Caco-2 (cell line): ENCODE measurements at places on chromosomes 1 and 21.

DNA sequence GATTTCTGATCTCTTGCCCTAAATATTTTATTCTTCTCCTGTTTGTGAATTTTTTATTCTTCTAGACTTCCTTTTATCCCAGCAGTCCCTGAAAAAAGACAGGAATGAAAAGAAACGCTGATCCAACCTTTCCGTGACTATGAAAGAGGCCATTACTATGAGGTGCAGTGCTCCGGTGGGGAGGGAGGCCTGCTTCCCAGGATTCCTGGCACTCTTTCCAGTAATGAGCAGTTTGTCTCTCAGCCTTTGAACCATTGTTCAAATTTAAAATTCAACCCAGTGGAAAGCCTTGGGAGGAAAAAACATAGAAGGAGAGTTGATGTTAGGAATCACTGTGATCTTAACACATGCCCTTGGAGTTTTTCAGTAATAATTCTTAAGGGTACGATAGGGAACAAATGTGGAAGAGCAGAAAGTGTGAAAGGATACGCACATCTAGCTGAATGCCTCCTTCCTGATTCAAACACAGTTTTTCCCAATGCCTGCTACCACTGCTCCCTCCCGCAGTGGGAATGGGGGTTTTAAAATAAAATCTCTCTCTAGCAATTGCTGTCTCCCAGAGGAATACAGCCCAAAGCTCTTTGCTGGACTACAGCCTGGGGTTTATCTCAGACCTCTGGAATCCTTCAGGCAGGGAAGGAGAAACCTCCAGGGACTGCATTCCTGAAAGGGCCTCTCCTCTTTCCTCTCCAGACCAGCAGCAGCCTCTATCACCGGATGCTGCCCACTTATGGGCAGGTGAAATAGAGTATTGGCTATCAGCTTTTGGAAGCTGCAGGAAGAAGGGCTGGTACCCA lies 6.1 kb downstream of the IER5 start:
- no peak for DNase-seq
- H3K36me3 ChIP-seq = no peaks in the 10 kb centered on the region
- H3K4me3 ChIP-seq = no peak overlapping the region
- H3K4me1 ChIP-seq = peaks cover 53% of the 10 kb centered on the region

- H3K36me3 ChIP-seq = no peaks in the 10 kb centered on the region
- DNase-seq = no peak
- peaks cover 37% of the 10 kb centered on the region for H3K4me1 ChIP-seq
Measured at GRCh38 chr21:43716376-43717165, 2.4 kb upstream of the PDXK start.

DNA sequence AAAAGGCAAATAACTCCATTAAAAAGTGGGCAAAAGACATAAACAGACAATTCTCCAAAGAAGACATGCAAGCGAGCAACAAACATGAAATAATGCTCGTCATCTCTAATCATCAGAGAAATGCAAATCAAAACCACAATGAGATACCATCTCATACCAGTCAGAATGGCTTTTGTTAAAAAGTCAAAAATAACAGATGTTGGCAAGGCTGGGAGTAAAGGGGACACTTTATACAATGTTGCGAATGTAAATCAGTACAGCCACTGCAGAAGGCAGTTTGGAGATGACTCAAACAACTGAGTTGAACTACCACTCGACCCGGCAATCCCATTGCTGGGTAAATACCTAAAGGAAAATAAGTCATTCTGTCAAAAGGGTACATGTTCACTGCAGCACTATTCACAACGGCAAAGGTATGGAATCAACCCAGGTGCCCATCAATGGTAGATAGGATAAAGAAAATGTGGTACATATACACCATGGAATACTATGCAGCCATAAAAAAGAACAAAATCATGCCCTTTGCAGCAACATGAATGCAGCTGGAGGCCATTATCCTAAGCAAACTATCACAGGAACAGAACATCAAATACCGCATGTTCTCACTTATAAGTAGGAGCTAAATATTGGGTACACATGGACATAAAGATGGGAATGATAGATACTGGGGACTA lies 25.9 kb downstream of the TSPAN2 start:
- H3K4me1 ChIP-seq = peaks cover 7% of the 10 kb centered on the region
- no peaks in the 10 kb centered on the region for H3K27me3 ChIP-seq
- H3K27ac ChIP-seq = no peak overlapping the region
- H3K4me3 ChIP-seq = no peak overlapping the region
- DNase-seq = no peak

DNA sequence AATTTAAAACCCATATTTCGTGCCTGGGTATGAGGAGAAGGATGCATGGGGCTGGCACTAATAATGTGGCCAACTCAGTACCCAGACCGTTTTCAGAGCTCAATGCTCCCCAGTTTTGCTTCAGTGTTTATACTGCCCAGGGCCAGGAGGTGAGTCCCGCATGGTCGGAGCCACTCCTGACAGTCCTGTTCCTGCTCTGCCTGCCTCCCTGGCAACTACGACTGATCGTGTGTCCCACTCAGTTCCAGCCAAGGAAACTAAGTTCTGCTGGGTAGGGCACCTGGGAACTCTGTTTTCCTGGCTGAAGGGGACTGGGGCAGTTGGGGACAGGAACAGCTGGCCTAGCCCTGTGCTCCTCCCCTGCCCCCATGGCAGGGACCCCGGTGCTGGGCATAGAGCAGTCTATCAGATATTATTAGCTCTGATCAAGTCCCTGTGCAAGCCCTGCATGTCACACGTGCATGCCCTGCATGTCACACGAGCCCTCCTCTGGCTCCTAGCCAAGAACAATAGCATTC lies 19.2 kb downstream of the S100A7 start:
- H3K27ac ChIP-seq = no peak overlapping the region
- peaks cover 2% of the 10 kb centered on the region; the same call in 1 of the 2 replicates for H3K27me3 ChIP-seq
- no peak overlapping the region for H3K4me3 ChIP-seq
- H3K36me3 ChIP-seq = no peaks in the 10 kb centered on the region

DNA sequence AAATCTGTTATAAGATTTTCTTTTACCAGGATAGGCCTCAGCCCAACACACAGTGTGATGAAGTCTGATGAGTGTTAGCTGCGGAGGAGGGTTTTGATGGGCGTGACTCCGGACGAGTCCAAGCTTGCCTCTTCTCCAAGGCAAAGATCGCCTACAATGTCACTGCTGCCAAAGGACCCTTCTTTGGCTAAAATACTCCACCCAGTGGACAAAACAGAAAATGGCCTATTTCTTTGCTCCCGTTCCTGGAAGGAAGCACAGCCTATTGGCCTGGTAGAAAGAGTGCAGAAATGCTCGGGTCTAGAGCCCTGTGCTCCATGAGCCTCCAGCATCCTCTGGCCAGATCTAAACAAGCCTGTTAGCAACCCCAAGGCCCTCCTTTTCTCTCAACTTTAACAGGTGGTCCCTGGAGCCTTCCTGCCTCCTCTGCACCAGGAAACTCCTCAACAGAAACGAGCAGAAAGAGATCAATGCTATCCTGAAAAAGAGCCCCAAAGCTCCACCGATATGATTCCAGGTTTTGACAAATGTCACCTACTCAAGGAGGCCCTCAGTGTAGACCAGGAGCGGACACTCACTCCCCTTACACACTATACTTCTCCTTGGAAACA lies 3.4 kb upstream of the CASQ2 start:
- H3K36me3 ChIP-seq = no peaks in the 10 kb centered on the region
- H3K4me1 ChIP-seq = peaks cover 6% of the 10 kb centered on the region; the same call in 1 of the 2 replicates
- H3K4me3 ChIP-seq = no peak overlapping the region
- peak; percentile 75 for DNase-seq
- no peaks in the 10 kb centered on the region for H3K27me3 ChIP-seq
- H3K27ac ChIP-seq = no peak overlapping the region

- no peak overlapping the region for H3K27ac ChIP-seq
- no peaks in the 10 kb centered on the region for H3K4me1 ChIP-seq
- no peaks in the 10 kb centered on the region for H3K36me3 ChIP-seq
Measured at GRCh38 chr1:167499664-167500101, 18.6 kb downstream of the CD247 start.

DNA sequence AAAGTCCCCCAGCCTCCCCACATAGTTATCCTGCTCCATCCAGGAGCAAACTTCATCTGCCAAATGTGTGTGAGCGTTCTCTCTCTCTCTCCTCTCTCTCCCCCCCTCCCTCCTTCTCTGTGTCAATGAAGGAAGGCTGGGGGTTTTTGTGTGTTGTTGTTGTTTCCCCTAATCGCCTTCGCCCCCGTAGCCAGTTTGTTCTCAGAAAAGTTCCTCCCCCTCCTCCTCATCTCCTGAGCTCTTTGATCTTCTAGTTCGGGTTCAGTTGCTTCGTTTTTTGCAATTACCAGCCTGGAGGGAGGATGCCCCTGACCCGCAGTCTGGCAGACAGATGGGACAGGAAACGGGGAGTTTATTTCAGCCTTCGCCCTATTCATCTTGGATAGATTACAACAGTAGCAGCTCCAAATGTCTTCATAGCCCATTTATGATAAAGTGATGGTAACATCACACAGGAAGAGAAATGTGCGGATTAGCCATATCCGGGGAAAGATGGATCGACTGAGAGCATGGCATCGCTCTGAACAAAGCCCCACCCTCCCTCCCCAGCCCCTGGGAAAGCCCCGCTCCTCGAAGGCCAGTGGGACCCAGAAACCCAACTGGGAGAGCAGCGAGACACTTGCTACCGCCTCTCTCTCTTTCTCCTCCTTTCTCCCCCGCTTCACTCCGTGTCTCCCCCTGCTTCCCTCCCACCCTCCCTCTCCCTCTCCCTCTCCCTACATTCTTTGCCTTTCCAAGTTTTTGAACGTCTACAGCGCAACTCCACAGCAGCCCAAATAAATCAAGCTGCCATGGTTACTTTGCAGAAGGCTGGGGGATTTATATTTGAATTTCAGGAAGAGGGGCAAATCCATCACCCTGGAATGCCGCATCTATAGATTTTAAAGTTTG lies 139.7 kb upstream of the ARHGEF16 start:
- DNase-seq = no peak
- peak overlapping the region; percentile 79 for H3K27ac ChIP-seq
- no peaks in the 10 kb centered on the region; the same call in 1 of the 2 replicates for H3K36me3 ChIP-seq
- H3K4me3 ChIP-seq = no peak overlapping the region
- H3K4me1 ChIP-seq = peaks cover 34% of the 10 kb centered on the region

- H3K4me3 ChIP-seq = no peak overlapping the region
- H3K27ac ChIP-seq = no peak overlapping the region
- H3K27me3 ChIP-seq = no peaks in the 10 kb centered on the region
- no peaks in the 10 kb centered on the region for H3K4me1 ChIP-seq
- H3K36me3 ChIP-seq = no peaks in the 10 kb centered on the region
Measured at GRCh38 chr1:69836971-69837636, 269.4 kb downstream of the LRRC7 start.

DNA sequence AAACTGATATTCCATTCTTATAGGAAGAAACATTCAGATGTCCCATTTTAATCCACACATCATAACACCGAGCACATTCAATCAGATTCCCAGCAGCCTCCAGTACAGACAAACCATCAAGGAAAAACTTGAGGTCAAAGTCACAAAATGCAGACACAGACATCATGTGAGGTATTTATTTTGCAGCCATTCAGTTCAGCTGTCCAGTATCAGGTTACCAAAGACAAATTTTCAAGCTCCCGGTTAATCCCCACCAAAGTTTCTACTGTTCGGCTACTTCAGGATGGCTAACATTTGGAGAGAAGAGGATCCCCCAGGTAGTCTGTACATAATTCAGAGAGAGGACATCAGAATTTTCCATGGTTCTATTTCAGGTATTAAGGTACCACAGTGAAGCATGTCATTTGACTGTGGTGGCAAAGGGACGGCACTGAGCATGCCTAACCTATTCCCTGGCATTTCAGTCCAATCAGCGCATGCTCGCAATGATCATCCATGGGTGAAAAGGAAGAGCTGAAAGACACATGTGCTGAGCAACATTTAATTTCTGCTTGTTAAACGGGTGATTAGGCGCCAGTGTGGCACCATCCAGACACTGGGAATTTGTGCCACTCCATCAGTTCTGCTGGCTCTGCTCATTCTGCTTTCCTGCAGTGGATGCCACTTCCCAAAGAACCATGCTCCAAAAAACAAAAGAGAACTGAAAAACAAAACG lies 13.6 kb upstream of the NDC1 start:
- DNase-seq = no peak
- no peak overlapping the region for H3K4me3 ChIP-seq
- no peaks in the 10 kb centered on the region for H3K36me3 ChIP-seq
- H3K27me3 ChIP-seq = no peaks in the 10 kb centered on the region
- no peaks in the 10 kb centered on the region for H3K4me1 ChIP-seq

DNA sequence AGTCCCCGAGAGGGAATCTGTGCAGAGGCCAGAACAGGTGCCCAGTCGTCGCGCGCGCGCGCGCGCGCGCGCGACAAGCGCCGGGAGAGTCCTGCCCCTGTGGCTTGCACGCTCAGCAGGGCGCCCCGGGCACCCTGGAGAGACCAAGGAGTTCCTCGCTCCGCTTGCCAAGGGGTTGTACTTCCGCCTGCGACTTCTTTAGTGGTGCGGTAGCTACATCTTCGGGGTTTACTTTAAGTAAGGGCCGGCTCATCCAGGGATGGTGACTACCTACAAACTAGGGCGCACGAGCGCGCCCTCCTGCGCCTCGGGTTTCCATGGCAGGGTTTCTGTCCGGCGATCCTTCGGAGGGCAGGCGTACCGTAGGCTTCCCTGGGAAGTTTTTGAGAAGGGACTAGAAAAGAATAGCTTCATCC lies 1.4 kb downstream of the LHX4 start:
- no peak for DNase-seq
- peaks cover 6% of the 10 kb centered on the region; the same call in 1 of the 2 replicates for H3K4me1 ChIP-seq
- H3K4me3 ChIP-seq = peak overlapping the region; percentile 60
- peaks cover 13% of the 10 kb centered on the region for H3K27me3 ChIP-seq
- H3K27ac ChIP-seq = no peak overlapping the region

DNA sequence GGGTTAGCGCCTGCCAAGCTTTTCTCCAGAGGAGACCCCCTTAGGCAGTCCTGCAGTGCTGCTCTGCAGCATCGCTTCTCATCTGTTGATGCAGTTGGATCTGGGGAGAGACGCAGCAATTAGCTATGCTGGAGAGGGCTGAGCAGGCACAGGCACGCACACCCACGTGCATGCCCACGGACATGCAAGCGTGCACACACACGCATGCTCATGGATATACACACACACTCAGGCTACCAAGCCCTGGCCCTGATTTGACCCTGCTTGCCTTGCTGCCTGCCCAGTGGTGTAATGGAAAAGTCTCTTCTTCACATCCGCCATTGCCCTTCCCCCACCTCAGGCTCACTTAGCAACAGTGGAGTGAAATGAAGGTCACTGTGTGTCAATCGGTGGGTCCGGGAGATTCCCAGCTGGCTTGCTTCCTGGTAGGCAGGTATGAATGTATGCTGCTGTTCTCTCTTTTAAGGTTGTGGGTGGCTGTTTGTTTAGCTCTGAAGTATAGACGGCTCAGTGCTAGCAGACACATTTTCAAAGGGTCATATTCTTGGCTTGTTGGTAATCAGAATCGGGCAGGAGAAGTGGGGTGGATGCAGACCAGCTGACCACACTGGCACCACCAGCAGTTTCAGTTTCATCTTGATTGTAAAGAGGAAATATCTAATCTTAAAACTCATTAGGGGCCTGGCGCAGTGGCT lies 9.5 kb downstream of the ATP1B1 start:
- H3K4me1 ChIP-seq = peaks cover 82% of the 10 kb centered on the region
- no peaks in the 10 kb centered on the region for H3K27me3 ChIP-seq
- no peak for DNase-seq

GRCh38 chr21:14762734-14763694 lies 216.9 kb upstream of the SAMSN1 start:
- no peaks in the 10 kb centered on the region for H3K27me3 ChIP-seq
- no peak for DNase-seq
- no peak overlapping the region for H3K4me3 ChIP-seq
- no peak overlapping the region for H3K27ac ChIP-seq
- H3K36me3 ChIP-seq = no peaks in the 10 kb centered on the region

GRCh38 chr1:29286194-29286767 lies 50.0 kb downstream of the PTPRU start:
- H3K4me1 ChIP-seq = peaks cover 4% of the 10 kb centered on the region
